ENCODE measurements at places on chromosomes 5 and 9.

DNA sequence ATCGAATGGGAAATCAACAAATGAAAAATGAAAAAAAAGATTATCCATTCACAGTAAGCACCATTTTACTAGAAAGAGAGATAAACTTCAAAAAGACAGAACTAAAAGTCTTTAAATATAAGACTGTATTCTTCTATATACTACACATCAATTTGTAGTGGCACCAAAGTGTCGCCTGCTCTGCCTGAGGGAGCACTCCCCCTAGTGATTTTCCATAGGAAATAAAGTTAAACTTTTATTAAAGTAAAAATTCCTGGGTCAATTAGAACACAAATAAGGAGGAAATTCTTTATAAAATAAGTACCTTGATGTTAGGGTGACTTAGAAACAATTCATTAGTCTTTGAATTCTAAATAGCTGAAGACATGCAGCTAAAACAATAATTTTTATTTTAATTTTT lies 9.7 kb downstream of the RAD1 start:
- peak; percentile 56 for DNase-seq

- peak; percentile 80 for DNase-seq
Observed at GRCh38 chr5:143649937-143650621, 161.9 kb upstream of the HMHB1 start.

DNA sequence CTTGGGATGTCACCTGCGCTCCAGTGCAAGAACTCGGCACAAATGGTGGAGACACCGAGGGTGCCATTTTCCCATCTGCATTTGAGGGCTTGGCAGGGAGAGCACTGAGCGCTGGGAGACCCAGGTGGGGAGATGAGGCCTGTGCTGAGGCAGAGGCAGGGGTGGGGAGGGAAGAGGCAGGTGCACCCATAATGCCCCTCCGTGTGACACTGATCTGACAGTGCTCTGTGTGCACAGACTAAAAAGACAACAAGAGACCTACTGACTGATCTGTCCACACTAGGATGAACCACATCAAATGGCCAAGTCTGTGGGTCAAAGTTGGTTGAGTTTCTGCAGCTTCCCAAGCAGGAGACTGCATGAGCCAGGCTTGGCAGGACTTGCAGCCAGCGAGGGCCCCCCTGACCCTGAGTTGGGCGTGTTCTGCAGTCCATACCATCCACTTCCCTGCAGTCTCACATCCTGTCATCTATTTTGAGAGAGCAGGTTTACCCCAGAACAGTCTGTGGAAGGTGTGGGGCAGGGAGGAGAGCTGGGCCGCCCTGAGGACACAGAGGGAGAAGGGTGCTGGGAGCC lies 41.9 kb downstream of the NEK6 start:
- DNase-seq = no peak

DNA sequence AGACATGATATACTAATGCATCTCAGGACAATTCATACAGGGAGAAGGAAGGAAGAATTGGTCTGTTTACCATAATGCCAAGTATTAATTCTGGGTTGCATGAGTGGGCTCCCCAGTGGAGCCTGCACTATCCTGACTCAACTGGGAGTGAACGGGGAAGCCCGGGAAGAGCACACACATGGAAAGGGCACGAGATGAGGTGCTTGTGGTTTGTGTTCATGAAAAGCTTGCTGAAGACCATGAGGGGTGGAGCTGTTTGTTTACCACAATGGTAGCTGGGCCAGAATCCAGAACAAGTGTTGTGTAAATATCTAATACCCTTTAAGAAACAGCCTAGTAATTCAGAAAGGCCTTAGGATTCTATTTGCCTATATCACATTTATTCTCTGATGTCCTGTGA lies 44.6 kb downstream of the POC5 start:
- DNase-seq = no peak

- DNase-seq = peak; percentile 92
Observed at GRCh38 chr5:157464519-157465171, 4.6 kb downstream of the NIPAL4 start.

DNA sequence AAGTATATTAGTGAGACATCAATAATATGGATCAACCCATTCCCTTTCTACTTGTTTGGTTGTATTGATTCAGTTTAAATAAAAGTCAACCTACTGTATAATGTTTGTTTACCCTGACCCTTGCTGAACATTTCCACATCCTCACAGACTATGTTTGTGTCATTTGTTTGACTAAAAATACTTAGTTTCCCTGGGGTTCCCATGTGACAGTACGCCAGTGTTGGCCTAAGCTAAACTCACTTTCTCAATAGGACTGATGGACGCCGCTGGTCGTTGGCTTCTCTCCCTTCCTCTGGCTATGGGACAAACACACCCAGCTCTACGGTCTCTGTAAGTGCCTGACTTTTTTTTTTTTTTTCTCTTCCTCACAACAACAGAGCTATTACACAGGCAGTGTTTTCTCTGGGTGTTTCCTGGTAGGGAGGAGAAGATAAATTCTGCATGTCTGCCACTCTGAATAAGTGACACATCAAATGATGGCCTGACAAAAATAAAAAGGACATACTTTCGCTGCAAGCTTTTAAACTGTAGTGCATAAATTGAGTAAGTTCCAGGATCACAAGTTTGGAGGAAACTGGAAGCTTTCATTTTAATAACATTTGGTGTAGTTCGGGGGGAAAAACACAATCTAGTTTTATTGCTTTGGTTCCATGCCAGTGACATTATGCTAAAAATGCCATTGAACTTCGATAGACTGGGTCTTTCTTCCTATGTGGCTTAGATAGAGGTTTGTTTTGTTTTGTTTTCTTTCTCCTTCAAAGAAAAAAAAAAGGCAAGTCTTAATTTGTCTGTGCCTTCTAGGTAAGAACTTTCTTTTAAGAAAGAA lies 101.0 kb downstream of the CD180 start:
- peak; percentile 52 for DNase-seq

GRCh38 chr9:109590966-109591365 lies 92.9 kb upstream of the PTPN3 start:
- DNase-seq = no peak

- no peak for DNase-seq
Observed at GRCh38 chr5:173637340-173637739, 20.9 kb upstream of the BOD1 start.

DNA sequence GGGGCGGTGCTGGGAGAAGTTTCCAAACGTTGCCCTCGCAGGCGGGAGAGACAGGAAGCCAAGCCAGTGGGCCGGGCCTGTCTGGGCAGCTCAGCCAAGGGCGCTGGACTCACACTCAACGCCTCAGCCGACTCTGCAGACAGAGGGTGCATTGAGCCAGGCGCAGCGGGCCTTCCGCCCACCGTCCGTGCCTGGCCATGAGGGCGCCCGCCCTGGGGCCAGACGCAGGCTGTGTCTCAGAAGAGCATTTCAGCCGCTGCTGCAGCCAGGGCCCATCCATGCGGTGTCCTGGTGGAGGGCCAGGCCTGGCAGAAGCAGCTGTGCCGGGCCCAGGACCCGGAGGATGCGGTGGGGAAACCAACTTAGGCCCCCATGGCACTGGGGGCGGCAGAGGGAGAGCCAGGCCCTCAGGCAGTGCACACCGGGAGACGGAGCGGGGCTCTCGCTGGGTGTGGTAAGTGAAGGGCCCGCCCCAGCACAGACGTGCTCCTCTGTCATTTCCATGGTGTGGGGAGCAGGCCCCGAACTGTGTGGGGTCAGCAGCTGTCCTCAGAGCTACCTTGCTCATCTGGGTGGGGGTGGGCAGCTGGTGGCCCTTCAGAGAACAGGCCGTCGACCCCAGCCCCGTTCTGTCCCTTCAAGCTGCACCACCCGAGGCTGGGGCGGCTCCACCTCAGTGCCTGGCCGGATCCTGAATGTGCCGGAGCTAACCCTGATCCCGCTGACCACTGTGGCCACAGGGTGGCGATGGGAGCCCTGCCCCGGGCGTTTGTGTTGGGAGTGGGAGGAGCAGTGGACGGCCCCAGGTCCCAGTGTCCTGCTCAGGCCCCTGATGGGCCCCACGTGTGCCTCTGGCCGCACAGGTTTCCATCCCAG lies 18.0 kb downstream of the DNLZ start:
- DNase-seq = peak; percentile 34

GRCh38 chr9:72984226-72984947 lies 31.5 kb upstream of the ALDH1A1 start:
- DNase-seq = no peak

DNA sequence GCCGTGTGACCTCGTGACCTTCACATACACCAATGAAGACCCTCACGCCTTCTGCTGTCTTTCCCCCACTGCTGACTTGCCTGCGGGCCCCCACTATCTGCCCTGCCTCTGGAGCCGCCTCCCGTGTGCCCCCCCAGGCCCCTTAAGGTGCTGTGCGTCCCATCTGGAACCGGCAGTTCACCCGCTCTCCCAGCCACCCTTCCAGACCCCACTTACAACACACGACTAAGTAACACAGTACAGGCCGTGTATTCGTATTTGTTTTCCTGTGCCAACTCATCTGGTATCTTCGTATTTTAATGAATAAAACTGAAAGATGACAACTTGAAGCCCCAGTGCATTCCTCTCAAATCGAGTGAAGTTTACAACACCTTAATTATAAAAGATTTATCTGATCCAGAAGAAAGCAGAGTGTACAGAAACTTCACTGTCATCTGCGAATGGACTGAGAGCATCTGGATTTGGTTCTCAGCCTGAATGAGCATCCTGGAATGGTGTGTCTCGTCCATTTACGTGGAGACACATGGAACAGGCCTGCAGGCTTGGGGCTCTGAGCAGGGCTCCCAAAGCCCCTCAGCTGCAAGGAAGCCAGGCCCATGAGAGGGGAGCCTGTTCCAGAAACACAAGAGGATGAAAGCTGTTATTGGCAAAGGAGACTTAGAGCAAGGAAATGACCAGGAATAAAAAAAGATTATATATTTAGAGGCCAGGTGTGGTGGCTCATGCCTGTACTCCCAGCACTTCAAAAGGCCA lies 21.9 kb upstream of the TERT start:
- DNase-seq = no peak

DNA sequence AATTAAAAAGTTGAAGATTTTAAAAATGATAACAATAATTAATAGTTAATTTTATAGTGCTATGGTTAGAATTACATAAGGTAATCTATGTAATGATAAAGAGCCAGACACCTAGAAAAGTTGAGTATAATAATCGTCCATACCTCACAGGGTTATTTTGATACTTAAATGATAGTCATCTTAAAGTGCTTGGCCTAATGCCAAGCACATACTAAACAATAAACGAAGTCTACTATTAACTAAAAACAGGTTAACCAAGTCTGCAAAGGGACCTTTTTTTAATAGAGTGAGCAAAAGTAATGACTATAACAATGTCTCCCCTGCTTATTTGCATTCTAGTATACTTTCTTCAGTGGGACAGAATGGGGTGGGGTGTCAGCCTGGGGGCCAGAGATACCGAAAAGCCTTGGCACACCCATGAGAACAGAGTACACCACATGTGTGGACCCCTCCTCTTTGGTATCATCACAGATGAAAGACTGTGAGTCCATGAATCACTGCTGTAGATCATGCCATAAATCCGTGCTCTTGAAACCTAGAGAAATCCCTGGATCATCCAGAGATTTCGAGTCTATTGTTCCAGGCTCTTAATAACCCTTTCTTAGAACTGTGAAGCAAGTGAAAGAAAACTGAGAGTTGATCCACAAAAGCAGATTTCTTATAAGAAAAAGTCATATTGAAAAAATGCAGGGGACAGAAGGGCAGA lies 249.5 kb downstream of the PRELID2 start:
- DNase-seq = no peak

DNA sequence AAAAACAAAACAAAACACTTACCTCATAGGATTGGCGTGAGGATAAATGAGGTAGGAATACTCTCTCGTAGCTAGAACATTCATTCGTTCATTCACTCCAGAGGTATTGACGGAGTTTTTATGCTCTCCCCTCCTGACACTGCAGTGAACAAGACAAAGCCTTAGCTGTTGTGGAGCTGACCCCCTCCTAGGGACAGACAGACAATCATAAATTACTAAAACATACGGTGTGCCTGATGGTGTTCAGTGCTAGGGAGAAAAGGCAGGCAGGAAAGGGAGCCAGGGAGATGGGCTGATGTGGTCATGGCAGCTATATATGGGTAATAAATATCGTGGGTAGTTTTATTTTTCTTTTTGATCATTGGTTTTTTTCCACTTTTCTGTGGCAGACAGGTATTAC lies 5.7 kb upstream of the BRD3 start:
- DNase-seq = no peak

- DNase-seq = no peak
Observed at GRCh38 chr9:138098908-138099791, 221.6 kb downstream of the CACNA1B start.

DNA sequence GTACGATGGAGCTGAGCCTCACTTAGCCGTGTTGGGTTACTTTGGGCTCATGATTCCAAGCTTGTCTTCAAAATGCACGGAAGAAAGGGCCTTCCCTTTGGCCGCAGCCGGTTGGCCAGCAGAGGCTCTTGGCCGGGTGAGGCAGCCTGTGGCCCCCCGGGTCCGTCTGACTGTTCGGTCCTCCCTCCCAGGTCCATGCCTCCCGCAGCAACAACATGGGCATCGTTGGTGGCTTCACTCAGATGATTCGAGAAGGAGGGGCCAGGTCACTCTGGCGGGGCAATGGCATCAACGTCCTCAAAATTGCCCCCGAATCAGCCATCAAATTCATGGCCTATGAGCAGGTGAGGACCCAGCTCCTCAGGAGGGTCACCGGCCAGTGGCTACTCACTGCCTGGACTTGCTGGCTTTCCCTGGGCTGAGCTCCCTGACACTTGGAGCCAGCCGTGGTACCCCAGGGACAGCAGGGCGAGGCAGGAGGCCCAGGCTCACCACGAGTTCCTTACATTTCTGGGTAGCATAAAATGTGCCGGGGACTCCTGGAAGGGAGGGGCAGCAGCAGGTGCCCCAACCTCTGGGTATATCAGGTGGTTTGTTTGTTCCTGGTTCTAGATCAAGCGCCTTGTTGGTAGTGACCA lies 21.9 kb downstream of the PTGES2 start:
- no peak for DNase-seq

- peak; percentile 96 for DNase-seq
Observed at GRCh38 chr9:120935383-120935857, 8.8 kb upstream of the TRAF1 start.

- DNase-seq = no peak
Observed at GRCh38 chr5:149117970-149118369, 23.3 kb upstream of the ABLIM3 start.

All from adipocyte (in vitro differentiated cells).